Sciatic nerve (tissue), 2 donors: ENCODE measurements at places on chromosomes 16 and 17. TPM values are rescaled to one million over a fixed set of nuclear protein-coding genes. Genes with fewer than 3 reads are reported as not detected.

KRT20 gene
- total RNA-seq: not detected

TPSD1 gene
- 0.27 TPM for total RNA-seq

KRT24 gene
- total RNA-seq: 0.53 TPM

- DNase-seq: no peak
These were observed 115.1 kb downstream of the MRTFB start for GRCh38 chr16:14186007-14186794.

DNA sequence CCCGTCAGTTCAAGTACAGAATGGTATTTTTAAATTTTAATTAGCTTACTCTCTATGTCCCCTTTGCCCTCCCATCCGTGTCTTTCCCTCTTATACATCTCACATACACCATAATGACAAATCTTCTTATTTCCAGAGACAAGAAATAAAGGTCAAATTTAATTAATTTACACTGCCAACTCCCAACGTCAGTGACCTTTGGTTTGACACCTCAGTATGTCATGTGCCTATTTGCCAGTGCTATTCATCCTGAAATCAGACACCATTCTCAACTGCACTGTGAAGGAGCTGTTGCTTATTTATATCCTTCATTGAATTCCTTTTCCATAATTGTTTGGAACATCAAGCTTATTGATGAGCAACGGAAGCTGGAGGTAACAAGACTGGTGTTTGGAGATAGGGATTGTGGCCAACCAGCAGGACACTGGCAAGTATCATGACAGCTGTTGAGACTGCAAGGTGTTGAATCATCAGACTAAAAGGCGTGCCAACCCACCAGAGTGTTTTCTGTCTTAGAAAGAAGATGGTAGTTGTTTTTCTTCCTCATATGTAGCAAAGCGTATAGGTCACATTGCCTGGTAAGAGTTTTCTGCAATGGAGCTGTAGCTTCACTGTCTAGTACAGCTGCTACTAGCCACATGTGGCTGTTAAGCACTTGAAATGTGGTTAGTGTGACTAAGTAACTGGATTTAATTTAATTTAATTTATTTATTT lies 12.5 kb downstream of the CALCOCO2 start:
- no peak for DNase-seq
